NCI-H2081 treated with DMSO at 0.1 percent for 48 hours (cell line): ENCODE measurements at places on chromosomes 4 and X.

DNA sequence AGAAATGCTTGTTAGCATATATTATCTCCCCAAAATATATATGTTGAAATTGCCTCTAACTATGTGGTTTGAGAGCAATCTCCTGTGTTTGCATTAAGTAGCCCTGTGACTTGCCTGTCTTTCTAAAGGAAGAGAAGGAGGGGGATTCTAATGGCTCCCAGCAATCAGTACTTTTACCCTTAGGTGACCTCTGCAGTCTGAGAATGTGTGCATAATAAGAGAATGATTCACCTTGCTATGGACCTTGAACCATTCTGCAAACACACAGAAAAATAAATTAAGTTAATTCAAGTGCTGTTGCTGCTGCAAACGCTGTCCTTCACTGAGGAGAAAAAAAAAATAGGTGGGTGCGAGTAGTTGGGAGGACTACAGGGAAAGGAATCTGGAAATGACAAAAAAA, 322.2 kb downstream of the IQCM start:
- DNase-seq: no peak

DNA sequence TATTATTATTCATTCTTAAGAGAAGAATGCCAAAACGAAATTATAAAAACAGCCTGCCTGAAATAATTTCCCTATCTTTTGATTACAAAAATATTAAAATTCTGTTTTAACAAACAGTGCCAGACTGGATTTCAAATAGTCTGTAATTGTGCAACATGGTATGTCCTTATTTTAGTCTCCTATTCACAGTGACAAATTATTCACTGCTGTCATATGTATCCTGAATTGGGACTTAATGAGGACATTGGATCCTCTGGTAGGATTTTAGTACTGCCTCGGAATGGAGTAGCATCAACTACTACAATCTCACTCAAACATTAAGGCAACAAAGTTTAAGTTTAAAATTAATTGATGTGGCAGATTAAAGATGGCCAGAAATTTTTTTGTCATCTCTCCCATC, 97.6 kb downstream of the CASK start:
- no peak for DNase-seq

GRCh38 chrX:13029887-13030771, 14.3 kb downstream of the FAM9C start:
- DNase-seq: no peak

- no peak for DNase-seq
Observed at GRCh38 chrX:63761639-63762038, 23.4 kb downstream of the ARHGEF9 start.

DNA sequence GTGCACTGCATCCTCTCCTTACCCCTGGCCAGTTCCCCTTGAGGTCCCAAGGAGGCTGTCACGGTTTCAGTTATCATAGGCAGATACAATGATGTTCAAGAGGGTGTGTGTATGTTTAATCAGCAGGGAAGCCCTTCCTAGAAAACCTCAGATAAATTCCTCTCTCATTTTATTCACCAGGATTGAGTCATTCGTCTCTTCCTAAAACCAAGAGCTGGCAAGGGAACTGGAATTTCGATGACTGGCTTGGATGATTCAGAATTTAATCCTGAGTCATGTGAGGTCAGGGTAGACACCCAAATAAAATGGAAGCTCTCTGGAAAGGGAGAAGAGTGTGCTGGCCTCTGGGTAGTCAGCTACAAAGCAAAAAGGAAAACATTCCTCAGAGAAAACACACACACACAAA, 106.2 kb upstream of the RAPGEF2 start:
- DNase-seq: no peak

GRCh38 chr4:86055898-86056297, 304.0 kb downstream of the MAPK10 start:
- DNase-seq: no peak

DNA sequence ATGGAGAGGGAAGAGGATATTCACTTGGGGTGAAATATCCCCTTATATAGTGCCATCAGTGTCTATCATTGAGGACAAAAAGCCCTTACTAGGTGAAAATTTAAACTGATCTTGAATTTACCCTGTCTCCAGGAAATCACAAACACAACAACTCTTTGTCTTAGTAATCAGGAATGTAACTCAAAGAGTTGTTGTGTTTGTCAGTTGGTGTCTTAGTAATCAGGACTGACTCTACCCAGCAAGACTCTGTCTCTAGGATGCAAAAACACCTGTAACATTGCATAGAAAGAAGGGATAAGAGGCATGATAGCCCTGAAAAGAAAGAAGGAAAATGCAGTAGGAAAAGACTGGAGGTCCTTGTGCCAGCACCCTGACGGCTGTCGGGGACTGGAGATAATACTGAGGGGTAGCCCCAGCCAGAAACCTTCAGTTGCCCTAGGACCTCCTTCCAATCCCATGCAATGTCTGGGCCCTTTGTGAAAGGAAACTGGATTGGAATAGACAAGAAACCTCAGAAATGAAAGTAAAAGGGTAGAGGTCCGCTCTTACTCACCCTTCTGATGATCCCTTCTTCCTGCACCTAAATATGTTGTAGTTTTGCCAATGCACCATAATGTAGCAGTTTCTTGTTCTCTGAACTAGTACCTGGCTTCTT, 45.3 kb downstream of the HMGB2 start:
- no peak for DNase-seq

DNA sequence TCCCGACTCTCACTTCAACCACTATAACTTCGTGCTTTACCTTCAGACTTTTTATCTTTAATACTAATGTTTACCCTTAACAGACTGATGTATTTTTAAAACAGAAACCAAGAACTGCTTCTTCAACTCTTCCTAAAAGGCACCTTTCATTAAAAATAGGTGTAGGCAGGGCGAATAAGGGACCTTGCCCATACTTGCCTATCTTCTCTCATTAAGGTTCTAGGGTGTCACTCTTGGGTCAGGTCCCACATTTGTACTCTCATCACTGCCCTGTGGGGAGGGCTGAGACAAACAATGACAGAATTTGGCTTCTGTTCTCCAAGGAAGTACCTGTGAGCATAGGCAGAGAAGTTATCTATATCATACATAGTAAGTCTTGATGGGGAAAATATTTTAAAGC, 69.7 kb downstream of the ANKRD50 start:
- no peak for DNase-seq

GRCh38 chrX:34956916-34957315, 14.3 kb downstream of the FAM47B start:
- DNase-seq: no peak

DNA sequence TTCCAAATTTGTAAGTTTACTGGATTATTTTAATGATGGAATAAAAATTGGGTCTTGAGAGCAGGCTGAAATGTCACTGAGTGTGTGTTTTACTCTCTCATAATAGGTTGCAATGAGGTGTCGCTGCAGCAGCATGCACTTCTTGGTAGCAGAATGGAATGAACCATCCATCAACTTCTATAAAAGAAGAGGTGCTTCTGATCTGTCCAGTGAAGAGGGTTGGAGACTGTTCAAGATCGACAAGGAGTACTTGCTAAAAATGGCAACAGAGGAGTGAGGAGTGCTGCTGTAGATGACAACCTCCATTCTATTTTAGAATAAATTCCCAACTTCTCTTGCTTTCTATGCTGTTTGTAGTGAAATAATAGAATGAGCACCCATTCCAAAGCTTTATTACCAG, 2.6 kb downstream of the SAT1 start:
- DNase-seq: no peak
